ENCODE measurements at places on chromosomes 16 and 17.

GRCh38 chr17:71269201-71269600, 851.6 kb upstream of the SOX9 start:
- DNase-seq = no peak

- DNase-seq = no peak
These were observed 2285.8 kb downstream of the TP53TG3F start for GRCh38 chr16:35745191-35745590.

DNA sequence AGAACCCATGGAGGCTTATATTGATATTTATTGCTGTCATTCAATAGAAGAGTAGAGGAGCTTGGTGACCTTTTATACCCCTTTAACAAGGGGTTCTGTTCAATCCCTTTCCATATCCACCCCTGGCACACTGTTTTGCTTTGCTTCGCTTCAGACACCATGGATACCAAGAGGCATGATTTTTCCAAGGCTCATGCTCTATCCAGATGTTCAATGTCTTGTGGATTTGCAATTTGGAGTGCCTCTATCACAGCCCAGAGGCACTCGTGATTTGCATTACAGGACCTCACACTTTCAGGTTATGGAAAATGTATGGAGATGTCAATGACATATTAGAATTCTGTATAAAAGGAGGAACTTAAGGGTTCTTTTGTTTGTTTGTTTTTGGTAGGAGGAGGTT, 21.5 kb downstream of the CFAP20 start:
- no peak for DNase-seq

DNA sequence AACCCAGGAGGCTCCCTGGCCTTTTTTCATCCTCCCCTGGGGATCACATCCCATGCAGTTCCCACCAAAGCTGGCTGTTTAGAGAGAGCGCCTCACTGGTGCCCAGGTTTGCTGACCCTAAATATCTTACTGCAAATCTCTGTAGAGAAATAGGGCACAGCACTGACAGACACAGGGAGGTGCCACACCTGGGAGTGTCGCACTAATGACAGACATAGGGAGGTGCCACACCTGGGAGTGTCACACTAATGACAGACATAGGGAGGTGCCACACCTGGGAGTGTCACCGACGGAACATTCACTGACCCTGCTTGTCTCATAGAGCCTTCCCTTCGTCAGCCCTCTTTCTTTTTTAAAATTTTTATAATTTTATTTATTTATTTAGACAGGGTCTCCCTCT, 25.6 kb downstream of the UNK start:
- no peak for DNase-seq

All from stimulated activated CD4-positive, alpha-beta T cell treated with anti-CD3 and anti-CD28 coated beads, TNF-alpha, amount 100 ng/mL, for 4 hours (primary cell).